ENCODE measurements at places on chromosomes 1 and 21.

- no peak for DNase-seq
Measured at GRCh38 chr1:159941591-159942560, 3.5 kb downstream of the IGSF9 start.

GRCh38 chr1:167899253-167899681, 14.7 kb downstream of the ADCY10 start:
- DNase-seq: no peak

GRCh38 chr21:14880922-14881321, 183.9 kb downstream of the NRIP1 start:
- DNase-seq: no peak

DNA sequence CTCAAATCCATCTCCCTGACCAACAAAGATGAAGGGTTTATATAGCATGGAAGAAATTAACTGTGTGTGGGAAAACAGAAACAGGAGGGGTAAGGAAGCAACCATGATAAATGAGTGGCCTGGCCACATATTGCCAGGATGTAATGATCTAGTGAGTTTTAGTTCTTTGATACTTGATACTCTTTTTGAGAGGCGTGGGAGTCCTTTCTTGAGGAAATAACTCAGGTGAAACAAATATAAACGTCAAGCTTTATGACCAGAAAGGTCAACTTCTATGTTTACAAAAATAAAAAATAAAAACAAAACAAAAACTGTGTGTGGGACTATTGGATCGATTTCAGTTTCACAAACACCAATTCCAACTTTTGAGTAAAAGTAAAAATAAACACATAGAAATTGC, 860.8 kb upstream of the B3GALT2 start:
- DNase-seq: no peak

GRCh38 chr1:220873868-220874655, 5.2 kb upstream of the HLX start:
- DNase-seq: peak; percentile 22

DNA sequence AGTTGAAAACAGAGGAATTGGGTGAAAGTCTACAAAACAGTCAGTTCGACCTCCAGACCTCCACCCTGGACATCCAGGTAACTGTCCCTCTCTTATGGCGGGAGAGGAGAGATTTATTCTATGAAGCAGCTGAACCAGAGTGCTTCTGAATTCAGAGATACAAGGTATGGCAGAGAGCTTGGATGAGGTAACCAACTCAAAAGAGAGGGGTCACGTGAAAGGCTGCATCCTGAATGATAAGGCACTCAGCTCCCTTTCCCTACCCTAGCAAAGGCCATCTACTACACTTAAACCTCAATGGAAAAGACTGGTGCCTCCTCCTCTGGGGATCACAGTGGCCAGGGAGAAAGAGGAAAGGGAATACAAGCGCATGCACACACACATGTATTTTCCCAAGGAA, 88.4 kb upstream of the KCNA3 start:
- no peak for DNase-seq

- no peak for DNase-seq
Measured at GRCh38 chr1:8939362-8939995, 6.2 kb upstream of the CA6 start.
